ENCODE measurements at places on chromosomes 3 and 15.

DNA sequence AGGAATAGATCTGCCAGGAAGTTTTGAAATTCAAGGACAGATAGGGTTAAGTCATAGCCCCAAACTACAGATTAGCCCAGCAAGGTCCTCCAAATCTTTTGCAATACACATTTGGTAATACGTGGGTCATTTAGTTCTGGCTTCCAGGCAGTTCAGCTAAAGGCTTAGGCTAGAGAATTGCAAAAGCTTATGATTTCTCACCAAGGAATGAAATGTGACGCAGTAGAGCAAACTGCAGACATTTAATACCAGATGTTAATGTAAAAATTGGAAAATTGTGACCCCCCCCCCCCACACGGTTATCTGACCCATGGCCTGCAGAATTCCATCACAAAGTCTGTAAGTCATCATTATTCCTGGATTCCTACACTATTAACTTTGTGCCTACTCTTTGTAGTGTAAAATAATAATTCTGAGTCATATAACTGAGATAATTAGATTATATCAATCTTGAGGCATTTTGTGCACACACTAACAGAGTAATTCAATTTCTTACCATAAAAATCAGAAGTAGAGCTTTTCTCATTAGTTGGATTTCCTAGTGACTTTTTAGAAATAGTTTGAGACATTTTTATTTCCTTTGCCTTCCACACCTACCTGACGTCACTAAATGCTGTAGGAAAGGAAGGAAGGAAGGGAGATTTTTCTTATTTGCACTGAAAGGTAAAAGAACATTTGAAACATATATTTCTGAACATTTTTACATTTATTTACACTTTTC is 235.2 kb downstream of the DTWD1 start:
- peak; percentile 82 for DNase-seq

GRCh38 chr15:80401456-80401855 is 2.7 kb upstream of the ARNT2 start:
- DNase-seq, result no peak

- DNase-seq, result no peak
These were observed 22.3 kb downstream of the CD200 start for GRCh38 chr3:112355307-112355687.

- no peak for DNase-seq
These were observed 112.7 kb downstream of the RAB11A start for GRCh38 chr15:65981837-65982626.

GRCh38 chr15:70185251-70185711 is 87.6 kb upstream of the TLE3 start:
- DNase-seq, result no peak

- DNase-seq, result no peak
These were observed 149.0 kb downstream of the CBLB start for GRCh38 chr3:105719791-105720190.

GRCh38 chr15:45331972-45332371 is 46.4 kb downstream of the GATM start:
- peak; percentile 10 for DNase-seq

- no peak for DNase-seq
These were observed 140.7 kb downstream of the PLCH1 start for GRCh38 chr3:155604126-155604525.

DNA sequence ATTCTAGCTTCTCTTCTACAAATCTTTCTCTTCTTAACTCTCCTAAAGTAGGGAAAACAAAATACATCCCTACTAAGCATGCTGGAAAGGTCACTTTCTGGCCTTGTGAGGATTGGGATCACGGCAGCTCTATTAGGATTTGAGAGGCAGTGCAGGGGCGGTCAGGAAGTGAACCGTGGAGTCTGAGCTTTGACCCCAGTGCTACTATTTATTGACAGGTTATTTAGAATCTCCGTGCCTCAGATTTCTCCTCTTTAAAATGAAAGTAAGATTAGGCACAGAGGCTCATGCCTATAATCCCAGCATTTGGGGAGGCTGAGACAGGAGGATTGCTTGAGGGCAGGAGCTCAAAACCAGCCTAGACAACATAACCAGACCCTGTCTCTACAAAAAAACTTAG is 42.0 kb upstream of the CHRM5 start:
- no peak for DNase-seq

- no peak for DNase-seq
These were observed 3.1 kb downstream of the DMXL2 start for GRCh38 chr15:51619331-51620035.

DNA sequence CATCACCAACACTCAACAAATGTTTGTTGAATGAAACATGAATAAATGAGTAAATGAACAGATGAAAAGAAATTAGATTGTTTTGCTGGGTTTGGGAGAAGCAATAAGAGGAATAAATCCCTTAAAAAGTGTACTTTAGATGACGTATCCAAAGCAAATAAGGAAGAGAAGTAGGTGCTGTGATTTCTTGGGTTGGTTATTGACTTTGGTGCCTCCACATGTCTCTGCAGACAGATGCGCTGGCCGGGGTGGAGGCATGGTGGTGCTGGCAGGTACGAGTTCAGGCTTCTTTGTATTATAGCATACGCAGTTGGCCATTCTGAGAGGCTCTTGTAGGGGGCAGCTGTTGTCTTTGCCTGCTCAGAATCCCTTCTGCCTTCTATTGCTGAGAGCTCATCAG is 178.9 kb downstream of the POLR2M start:
- no peak for DNase-seq

- DNase-seq, result peak; percentile 97
These were observed at the start of gene UBE2E2 for GRCh38 chr3:23202921-23203707. Gene UBE2E2 (plus strand): TSS chr3:23203327.

DNA sequence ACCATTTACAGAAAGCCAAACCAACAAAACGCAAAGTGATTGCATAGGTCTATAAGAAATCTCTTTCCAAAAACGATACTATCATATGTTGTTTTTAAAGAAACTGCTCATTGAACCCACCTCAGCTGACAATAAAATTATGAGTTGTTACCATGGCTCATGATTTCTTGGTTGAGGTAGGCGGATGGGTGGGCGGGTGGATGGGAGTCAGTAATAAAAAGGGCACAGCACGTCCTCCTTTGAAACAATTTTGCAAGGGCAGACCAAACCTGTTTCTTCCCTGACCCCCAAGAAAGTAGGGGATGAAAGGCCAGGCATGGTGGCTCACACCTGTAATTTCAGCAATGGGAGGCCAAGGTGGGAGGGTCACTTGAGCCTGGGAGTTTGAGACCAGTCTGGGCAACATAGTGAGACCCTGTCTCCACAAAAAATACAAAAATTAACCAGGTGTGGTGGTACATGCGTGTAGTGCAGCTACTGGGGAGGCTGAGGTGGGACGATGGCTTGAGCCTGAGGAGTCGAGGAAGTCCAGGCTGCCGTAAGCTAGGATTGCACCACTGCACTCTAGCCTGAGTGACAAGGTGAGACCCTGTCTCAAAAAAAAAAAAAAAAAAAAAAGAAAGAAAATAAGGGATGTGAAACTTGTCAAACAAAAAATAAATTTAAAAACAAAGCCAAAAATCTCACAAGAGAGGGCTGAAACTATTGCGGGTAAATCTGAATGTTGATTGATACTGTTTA is 2.1 kb downstream of the ABHD10 start:
- no peak for DNase-seq

- no peak for DNase-seq
These were observed 23.1 kb downstream of the MAPKBP1 start for GRCh38 chr15:41797201-41797944.

- peak; percentile 59 for DNase-seq
These were observed 67.8 kb downstream of the UBP1 start for GRCh38 chr3:33372218-33373081.

DNA sequence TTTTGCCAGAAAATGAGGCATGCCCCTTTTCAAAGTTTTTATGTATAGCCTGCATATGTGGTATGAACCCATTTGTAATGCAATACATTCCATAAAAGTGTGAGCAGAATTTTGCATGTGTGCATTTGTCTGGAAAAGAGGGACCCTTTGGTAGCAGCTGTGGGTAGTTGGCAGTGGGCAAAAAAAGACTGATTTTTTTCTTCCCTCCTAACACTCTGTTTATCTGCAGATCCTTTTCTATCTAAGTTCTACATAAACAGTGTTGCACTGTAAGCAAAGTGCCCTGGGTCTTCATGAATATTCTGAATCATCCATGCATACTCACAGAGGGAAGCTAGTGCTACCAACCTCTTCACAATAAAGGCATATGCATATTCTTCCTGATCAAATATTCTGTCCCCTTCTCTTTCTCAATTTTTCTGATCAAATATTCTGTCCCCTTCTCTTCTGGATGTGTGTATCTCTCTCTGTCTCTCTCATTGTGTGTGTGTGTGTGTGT is 211.2 kb upstream of the EIF1B start:
- DNase-seq, result no peak

DNA sequence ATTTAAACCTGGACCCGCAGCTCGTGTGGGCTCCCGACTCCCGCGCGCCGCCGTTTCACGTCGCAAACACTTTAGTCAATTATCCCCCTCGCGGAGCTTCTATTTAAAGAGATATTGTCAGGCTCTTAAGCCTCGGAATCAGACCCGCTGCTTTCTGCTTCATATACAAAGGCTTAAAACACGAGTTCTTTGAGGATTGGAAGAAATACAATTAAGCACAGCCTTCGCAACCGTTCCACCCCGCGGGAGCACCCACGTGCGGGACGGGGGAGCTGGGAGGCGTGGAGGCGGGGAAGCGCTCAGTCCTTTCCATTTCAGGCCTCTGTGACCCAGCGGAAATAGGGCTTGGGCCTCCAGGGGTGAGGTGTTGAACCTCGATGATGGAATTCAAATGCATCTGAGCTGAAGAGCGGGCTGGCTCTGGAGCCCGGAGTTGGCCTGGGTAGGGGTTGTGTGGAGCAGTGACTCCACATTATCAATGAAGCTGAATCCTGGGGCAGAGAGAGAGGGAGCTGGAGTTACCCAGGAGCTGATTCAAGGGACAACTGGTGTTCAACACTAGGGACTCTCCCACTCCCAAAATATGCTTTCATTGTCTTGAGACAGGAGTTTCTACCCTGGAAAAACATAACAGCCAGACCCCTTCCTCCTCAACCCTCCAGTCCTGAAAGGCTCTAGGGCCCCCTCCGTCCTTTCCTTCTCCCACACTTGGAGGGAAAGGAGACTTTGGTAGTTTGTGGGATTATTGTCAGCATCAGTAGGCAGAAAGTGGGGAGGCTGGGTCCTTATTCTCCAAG is 2.4 kb downstream of the ANKRD63 start:
- no peak for DNase-seq

GRCh38 chr3:189820365-189820720 is 189.2 kb downstream of the TP63 start:
- DNase-seq, result no peak

DNA sequence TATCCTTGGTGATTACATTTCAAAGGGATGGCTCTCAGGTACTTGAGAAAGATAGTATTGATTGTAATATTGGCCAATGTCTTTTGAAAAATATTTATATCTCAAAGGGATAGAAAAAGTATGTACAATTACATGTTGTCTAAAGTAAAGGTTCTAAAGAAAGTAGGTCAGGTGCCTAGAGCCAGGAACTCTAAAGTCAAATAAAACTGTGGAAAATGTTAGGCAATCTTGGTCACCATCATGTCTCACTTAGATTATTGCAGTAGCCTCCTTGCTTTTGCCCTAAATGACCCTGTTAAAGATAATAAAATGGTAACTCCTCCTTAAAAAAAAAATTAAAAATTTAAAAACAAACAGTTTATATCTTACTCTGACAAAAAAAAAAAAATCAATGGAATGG is 198.5 kb upstream of the ARPP21 start:
- no peak for DNase-seq

DNA sequence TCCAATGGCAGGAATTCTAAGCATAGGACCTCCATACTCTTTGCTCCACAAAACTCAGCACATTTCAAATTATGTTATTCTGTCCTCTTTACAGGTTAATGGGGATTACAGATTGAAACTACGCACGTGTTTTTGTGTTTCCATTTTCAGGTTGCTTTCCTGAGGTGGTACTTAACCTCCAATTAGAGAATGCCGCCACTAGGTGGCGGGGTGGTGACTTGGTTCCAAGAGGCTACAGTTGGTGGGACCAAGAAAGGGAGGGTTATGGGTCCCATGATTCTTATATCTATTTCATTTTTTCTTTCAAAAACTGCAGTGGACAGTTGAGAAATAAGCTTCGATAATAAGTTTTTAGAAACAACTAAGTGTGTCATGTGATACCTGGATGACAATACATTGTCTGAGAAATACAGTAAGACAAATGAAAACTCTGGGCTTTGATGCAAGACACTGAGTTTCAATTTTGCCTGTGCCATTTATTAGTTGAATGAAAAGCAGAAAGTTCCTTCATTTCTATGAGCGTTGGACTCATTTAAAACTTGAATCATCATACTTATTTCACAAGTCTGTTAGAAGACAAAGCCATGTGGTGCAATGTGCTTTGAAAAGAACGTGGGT is 539.0 kb downstream of the FGF12 start:
- peak; percentile 12 for DNase-seq

DNA sequence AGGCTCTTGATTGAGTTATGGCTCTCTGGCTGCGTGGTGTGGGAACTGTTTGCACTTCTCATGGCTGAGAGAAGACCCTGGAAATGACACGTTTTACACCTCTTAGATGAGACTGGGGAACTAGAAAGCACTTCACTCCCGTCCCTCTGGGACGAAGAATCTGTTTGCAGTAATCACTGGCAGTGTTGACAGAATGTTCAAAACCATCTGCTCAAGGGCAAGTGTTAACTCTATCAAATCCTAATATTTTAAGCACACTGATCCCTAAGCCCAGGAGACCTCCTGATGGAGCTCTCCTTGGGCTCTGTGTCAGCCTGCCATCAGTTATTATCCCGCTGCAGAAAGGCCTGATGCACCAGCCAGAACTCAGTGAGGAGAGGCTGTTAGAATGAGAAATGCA is 323.8 kb upstream of the DNAJC19 start:
- DNase-seq, result no peak

DNA sequence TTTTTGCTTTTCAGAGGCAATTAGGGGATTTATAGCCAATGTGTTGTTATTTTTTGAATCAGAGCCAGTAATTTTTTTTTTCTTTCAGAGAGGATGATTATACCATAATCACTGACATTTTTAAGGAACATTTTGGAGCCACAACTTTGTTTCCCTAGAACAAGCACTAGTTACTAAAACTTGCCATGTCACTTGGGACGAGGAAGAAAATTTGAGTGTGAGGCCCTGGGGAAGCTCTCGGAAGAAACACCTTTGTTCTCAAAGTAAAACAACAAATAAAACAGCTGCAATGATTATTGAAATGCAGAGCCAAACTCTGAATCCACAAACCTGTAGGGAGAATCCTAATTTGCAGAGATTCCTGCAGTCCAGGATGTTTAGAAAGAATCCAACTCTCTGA is 69.7 kb downstream of the PDZRN3 start:
- no peak for DNase-seq

DNA sequence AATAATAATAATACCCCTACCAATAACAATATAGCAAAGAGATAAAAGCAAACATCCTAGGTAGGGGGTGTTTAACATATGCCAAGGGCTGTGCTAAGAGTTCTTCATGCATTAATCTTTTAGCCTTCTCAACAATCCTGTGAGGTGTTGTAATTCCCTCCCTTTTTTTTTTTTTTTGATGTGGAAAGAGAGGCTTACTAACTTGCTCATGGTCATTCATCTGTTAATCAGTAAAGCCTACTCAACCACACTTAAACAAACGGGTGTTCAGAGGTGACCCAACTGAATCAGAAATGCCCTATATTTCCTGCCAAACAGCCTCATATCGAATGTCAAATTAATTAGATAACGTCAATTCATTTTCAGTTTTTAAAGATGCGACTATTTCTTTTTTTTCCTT is 232.1 kb downstream of the CTNNB1 start:
- DNase-seq, result no peak
